ENCODE measurements at places on chromosomes 2 and 18. TPM values are rescaled to one million over a fixed set of nuclear protein-coding genes. Genes with fewer than 3 reads are reported as not detected.

GRCh38 chr18:9173770-9174233, 37.2 kb downstream of the ANKRD12 start:
- no peak for DNase-seq

Gene LYG1
- polyA plus RNA-seq, result 3.0 TPM

- DNase-seq, result no peak
Measured at GRCh38 chr2:162768656-162769055, 69.9 kb downstream of the KCNH7 start.

Gene TAF4B
- polyA plus RNA-seq, result 5.0 TPM
